NCI-H1417 treated with DMSO at 0.1 percent for 48 hours (cell line): ENCODE measurements at places on chromosomes 3 and 15.

DNA sequence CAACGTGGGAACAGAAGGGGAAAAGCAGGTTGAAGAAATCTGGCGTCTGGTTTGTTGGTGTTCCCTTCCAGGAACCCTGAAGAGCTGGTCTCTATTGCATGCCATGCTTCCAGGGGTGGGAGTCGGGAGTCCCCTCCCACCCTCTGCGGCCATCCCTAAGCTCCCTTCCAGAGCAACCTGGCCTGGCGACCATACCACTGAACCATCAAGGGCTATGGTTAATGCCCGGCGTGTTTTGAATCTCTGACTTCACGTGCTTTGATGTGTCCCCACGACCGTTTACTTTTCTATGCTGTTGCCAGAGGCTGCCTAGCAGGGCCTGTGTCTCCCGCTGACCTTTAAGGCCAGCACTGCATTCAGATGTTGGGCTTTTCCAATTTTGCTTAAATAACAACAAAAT, 696 bp upstream of the SNRK start:
- DNase-seq = no peak

- no peak for DNase-seq
Measured at GRCh38 chr3:57391767-57392166, 99.3 kb upstream of the ASB14 start.

- DNase-seq = no peak
Measured at GRCh38 chr3:18099611-18100010, 325.5 kb downstream of the SATB1 start.

DNA sequence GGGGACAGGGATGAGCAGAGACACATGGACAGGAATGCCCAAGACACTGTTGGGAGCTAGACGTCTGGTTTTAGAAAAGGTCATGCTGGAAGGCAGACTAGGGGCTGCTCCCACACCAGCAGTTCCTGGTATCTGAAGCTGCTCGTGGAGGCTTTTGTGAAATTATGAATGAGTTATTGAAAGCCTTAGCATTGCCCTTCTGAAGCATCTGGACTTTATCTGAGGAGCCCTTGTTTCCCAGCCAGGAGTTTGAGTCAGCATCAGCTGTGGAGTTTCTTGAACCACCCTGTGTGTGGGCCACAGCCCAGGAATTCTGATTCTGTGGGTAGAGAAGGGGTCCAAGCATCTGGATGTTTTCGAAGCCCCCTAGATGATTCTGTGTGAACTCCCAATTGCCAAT, 258.7 kb downstream of the SLCO3A1 start:
- DNase-seq = no peak

GRCh38 chr15:91308855-91309254, 208.8 kb downstream of the SV2B start:
- no peak for DNase-seq

GRCh38 chr15:76057332-76058000, 2.3 kb upstream of the TMEM266 start:
- no peak for DNase-seq

GRCh38 chr15:57505949-57506391, 85.7 kb upstream of the MYZAP start:
- DNase-seq = peak; percentile 90
